GM23248 (cell line): ENCODE measurements at places on chromosomes 13 and 19. TPM values are rescaled to one million over a fixed set of nuclear protein-coding genes. Genes with fewer than 3 reads are reported as not detected.

The LMTK3 gene
- total RNA-seq, result 0.22 TPM in 1 of 2 replicates, not detected in the other

The FUT1 gene
- not detected in 2 replicates for total RNA-seq

The ZFP14 gene
- 1.7 and 3.0 TPM in 2 replicates for total RNA-seq

The SLC8A2 gene
- 0.38 TPM in 1 of 2 replicates, not detected in the other for total RNA-seq

- DNase-seq, result peak; percentile 37
Measured at GRCh38 chr19:18660051-18660910, 23.2 kb upstream of the CRTC1 start.

DNA sequence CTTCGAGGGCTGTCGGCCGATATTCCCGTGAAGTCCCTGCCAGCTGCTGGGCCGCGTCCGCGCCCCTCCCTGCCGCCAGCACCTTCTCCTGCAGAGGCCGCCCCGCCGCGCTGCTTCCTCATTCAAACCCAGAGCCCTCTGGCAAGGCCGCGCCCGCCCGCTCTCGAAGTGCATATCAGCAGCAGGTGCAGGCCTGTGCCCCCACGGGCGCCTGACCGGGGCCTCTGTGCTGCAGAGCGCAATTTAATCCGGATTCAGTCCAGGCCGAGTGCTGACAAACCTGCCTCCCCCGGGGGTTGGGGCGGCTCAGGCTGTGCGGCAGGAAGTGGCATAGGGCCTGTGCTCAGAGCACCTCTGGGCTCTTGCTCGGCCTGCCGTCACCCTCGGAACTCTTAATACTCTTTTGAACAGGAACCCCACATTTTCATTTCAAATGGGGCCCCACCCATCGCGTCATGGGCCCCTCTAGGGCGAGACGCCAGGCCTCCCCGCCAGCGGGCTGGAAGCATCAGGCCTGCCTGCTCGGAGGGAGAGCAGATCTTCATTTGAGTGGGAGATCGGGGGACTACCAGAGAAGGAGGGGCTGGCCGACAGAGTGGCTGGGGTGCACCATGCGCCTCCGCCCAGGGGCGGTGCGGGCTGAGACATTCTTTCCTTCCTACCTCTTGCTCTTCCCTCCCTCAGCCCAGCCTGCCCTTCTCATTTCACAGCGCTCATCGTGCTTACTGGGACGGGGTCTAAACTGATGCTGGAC, 125.7 kb downstream of the TNFRSF19 start:
- no peak for DNase-seq

- no peak for DNase-seq
Measured at GRCh38 chr19:5893907-5894703, 9.5 kb downstream of the NDUFA11 start.

GRCh38 chr13:31441800-31442510, 242.2 kb downstream of the B3GLCT start:
- DNase-seq, result no peak

DNA sequence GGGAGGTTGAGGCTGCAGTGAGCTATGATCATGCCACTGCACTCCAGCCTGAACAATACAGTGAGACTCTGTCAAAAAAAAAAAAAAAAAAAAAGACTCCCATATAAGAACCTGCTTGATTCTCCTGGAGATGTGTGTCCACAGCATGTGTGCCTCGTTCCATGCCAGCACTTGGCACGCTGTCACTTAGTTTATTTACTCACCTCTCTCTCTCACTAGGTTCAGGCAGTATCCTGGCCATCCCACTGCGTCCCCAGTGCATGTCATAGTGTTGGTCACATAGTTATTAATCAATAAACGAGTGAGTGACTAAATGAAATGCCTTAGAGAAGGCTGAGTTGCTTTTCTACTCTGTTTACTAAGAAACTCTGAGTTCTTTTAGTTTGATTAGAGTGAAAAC, 79.1 kb upstream of the GPR12 start:
- no peak for DNase-seq

- DNase-seq, result no peak
Measured at GRCh38 chr13:47983070-47983469, 18.0 kb downstream of the SUCLA2 start.

DNA sequence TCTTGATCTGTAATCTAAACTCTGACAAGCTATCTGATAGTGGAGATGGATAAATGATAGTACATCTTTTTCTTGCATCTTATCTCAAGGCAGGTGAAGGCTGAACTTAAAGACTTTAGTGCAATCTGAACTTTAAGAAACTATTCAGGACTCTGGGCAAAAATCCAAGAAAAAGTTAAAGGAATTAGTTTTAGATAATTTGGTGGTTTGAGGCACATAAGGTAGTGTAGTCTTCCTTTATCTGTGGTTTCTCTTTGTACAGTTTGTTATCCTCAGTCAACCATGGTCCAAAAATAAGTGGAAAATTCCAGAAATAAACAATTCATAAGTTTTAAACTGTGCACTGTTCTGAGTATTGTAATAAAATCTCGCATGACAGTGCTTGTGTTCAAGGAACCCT, 172.9 kb downstream of the UGGT2 start:
- DNase-seq, result no peak
